ENCODE measurements at places on chromosomes 11 and 22. TPM values are rescaled to one million over a fixed set of nuclear protein-coding genes. Genes with fewer than 3 reads are reported as not detected.

CD3E gene
- total RNA-seq, result 372 TPM

P4HA3 gene
- not detected for total RNA-seq

UBQLNL gene
- total RNA-seq, result 0.25 TPM

DLAT gene
- total RNA-seq, result 51.4 TPM

HPX gene
- total RNA-seq, result not detected

OR5T2 gene
- not detected for total RNA-seq

PDE3B gene
- 42.3 TPM for total RNA-seq

TMEM126B gene
- total RNA-seq, result 51.6 TPM

PAX6 gene
- total RNA-seq, result not detected

CCDC81 gene
- 0.83 TPM for total RNA-seq

MPZL3 gene
- total RNA-seq, result 51.1 TPM

PHLDA2 gene
- total RNA-seq, result 3.7 TPM

BIRC3 gene
- 102 TPM for total RNA-seq

SMIM35 gene
- total RNA-seq, result 0.27 TPM

FADS1 gene
- total RNA-seq, result 33.9 TPM

GPHA2 gene
- not detected for total RNA-seq

GAL3ST1 gene
- total RNA-seq, result not detected

IFITM10 gene
- total RNA-seq, result 0.07 TPM

ST14 gene
- total RNA-seq, result not detected

PRDM10 gene
- 18.8 TPM for total RNA-seq

APOA5 gene
- total RNA-seq, result not detected

Data from activated CD8-positive, alpha-beta T cell treated with anti-CD3 and anti-CD28 coated beads for 36 hours (primary cell).